ENCODE measurements at places on chromosomes 4 and X. TPM values are rescaled to one million over a fixed set of nuclear protein-coding genes. Genes with fewer than 3 reads are reported as not detected.

DNA sequence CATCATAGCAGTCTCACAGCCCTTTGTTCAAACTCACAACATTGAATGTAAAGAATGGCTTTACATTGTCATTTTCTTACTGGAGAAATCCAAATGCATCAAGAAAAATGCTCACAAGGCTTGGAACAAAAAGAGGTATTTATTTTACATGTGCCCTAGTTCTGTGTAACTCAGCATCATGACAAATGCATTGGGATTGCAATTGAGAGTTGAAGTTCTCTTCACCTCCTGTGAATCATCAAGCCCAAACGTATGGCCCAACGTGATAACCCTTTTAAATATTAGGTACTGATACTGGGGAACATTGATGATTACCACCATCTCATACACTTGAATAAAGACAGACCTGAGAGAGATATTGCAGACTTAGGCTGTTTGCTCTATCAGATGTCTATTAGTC is 61.6 kb downstream of the GASK1B start:
- DNase-seq, result no peak

DNA sequence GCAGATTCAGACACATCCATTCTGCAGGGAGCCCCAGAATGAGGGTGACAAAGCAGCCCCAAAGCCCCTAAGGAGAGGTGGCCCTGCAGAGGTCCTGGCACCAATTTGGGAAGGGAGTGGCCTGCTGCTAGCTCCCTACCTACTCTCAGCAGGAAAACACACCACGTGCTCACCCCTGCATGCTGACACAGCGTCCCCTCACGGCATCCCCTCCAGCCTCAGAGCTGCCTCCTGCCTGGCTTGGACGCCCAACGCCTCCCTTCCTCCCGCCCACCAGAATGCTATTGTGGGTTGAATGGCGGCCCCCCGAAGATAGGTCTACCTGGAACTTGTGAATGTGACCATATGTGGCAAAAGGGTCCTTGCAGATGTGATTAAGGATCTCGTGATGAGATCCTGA is 28.8 kb downstream of the ZFYVE28 start:
- no peak for DNase-seq

GRCh38 chr4:37803348-37803973 is 23.0 kb upstream of the PGM2 start:
- DNase-seq, result no peak

DNA sequence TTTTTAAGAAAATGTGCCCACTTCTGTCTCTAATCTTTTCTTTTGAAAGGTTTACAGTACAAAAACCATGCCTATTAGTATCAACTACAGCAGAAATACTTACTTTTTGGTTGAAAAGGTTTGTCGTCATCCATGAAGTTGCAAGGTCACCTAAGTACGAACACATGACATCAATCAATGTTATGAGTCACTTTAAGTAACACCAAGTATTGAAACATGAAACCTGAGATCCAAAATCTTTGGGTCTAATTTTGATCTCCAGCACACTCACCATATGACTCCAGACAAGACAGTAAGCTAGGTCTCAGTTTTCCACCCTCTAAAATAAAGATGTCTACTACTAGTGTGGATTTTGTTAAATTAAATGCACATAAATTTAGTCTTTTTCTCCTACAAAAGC is 8.4 kb downstream of the ZNF280C start:
- DNase-seq, result no peak

GRCh38 chr4:23788460-23788859 is 101.4 kb downstream of the PPARGC1A start:
- DNase-seq, result no peak

The PRSS12 gene
- total RNA-seq, result 24.9 TPM

The CPEB2 gene
- 26.9 TPM for total RNA-seq

The SOX3 gene
- total RNA-seq, result 2.4 TPM

The INTU gene
- 26.9 TPM for total RNA-seq

The RAB33A gene
- 42.4 TPM for total RNA-seq

The AFF2 gene
- 313 TPM for total RNA-seq

Data from frontal cortex (tissue), 4 donors.